ENCODE measurements at places on chromosomes 12 and 14.

DNA sequence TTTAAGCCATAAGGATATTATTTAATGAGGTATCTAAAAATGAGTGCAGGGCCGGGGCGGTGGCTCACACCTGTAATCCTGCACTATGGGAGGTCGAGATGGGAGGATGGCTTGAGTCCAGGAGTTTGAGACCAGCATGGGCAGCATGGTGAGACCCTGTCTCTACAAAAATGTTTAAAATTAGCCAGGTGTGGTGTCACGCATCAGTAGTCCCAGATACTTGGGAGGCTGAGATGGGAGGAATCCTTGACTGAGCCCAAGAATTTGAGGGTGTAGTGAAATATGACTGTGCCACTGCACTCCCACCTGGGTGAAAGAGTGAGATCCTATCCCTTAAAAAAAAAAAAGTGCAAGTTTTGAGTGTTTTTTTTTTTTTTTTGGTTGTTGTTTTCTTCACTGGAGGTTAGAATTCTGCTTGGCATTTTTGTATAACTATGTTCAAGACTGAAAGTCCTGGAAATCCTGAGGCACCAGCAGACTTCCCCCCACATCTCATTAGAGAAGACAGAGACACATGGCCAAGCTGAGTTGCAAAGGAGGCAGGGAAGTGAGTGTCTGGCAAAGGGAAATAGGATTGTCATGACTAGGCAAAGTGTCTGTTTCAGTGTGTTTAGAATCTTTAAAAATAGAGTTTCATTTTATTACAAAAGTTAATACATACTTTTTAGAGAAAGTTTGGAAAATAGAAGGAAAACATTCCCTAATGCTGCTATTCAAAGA is 53.5 kb upstream of the DUSP6 start:
- no peak for DNase-seq

DNA sequence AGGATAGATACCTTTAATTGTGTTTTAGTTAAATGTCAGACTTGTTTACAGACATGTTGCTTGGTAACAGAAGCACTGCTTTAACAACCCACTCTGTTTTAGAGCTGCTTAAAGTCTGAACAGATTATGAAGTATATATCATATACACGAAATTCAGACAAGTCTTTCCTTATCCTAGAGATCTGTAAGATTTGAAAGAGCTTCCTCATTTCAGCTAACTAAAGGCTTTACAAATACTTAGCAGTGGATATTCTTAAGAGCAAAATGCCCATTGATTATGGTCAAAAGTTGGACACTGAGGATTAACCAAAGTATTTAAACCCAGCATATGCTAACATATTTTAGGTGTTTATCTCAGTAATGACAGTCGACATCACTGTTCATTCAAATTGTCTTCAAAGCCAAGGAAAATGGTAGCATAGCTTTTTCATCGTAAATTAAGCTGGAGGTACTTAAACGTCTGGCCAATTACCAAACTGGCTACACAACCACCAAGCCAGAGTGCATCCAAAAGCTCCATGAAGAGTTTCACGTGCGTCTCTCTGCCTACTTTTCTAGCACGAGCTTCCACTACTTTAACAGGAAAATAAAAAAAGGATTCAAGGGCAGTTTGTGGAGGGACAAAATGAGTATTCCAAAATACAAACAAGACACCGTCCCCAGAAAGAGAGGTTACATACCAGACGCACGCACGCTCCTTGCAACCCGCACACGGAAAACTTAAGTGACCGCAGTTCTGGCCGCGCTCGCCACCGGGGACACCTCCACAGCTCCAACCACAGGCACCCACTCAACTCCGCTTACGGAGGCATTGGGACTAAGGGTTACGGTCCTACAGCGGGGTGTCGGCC is 565 bp downstream of the CEP83 start:
- DNase-seq, result no peak

GRCh38 chr12:132275110-132275531 is 54.3 kb downstream of the GALNT9 start:
- no peak for DNase-seq

GRCh38 chr12:71536279-71536938 is 96.8 kb downstream of the LGR5 start:
- DNase-seq, result no peak

- no peak for DNase-seq
Observed at GRCh38 chr12:59980476-59980875, 384.6 kb downstream of the SLC16A7 start.

DNA sequence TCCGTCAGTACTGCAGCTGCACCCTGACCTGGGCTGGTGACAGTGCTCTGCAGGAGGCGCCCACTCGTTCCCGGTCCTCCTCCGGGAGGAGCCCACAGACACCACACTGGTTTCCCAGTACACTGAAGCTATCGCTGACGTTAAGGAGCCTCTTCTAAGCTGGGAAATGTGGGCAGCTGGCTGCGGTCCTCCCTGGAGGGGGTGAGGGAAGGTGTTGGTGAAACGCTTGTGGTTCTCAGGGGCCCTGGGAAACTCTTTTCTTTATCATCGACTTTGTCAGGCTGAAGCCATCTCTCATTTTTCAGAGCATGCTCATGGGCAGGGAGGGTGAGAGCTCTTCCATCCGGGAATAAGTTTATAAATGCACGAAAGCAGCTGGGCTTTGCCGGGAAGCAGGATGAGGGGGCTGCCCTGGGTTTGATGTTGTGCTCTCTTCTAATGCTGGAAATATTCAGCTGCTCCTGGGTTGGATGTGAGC is 176.0 kb downstream of the CHST11 start:
- DNase-seq, result no peak

- DNase-seq, result no peak
Observed at GRCh38 chr14:95609398-95609990, 74.6 kb downstream of the GLRX5 start.

DNA sequence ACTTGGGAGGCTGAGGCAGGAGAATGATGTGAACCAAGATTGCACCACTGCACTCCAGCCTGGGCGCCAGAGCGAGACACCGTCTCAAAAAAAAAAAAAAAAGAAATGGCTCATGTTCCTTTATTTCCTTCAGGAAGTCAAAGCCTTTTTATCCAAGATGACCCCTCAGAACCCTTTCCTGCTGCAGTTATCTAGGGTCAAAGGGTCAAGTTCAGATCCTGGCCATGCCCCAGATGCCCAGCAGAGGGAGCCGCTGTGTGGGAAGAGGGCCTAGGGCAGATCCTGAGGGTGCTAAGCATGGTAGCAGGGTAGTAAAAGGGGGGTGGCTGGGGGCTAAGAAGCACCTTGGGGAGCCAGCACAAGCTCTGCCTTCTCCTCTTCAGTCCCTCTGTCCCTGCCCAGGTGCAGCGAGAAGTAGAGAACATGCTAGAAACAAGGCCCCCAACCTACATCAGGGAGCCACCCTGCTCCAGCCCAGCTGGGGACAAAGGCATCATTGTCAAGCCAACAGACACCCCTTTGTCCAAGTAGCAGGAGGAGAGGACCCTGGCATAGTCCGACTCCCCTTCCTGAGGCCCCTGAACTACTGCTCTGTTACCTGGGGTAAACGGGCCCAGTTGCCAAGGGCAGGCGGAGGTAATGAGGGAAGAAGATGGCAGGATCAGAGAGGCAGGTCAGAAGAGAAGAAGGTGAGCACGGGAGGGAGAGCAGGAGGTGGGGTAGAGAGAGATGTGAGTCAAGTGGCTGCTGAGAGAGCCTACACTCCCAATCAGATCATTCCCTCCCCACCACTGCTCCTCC is 6.5 kb downstream of the NFE2 start:
- DNase-seq, result peak; percentile 37

DNA sequence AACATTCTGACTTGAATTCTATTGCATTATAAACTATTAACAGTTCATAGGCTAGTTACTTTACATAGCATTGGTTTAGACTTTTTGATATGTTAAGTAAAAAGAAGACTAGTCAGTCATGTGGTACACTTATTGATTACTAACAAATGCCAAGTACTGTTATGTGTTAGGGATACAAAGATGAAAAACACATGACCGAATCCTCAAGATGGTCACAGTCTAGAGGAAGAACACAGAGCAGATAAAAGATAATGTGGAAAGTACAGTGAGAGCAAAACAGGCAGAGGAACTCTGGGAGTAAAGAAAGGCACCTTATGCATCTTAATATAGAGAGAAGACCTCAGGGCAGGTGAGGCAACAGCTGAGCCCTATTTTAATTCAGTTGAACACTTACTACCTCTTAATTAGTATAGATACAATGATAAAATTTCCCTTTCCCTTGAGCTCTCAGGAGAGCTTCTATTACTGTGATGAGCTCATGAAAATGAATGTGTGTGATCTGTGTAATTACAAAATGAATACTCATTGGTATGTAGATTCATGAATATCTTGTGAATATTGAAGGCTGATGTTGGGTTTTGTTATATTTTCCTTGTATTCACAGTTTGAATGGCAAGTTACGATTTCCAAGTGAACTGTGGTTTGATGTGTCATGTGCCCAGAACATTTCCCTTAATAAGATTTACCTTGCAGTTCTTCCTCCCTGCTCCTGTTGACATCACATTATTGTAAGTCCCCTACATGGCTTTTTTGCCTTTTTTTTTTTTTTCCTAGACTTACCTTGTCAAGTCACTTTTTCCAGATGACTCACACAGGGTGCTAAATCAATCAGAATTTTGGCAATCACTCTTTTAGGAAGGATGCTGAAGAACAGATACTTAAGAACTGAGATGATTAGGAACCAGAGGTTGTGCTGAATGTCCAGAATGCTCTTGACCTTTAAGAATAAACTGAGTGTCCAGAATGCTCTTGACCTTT is 29.5 kb upstream of the MSRB3 start:
- DNase-seq, result no peak

DNA sequence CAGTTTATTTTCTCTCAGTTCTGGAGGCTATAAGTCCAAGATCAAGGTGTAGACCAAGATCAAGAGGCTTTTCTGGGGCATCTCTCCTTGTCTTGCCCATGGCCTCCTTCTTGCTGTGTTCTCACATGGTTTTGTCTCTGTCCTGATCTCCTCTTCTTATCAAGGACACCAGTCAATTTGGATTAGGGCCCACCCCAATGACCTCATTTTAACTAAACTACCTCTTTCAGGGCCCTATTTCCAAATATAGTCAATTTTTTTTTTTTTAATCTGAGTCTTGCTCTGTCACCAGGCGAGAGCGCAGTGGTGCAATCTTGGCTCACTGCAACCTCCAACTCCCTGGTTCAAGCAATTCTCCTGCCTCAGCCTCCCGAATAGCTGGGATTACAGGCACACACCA is 50.8 kb downstream of the TSHR start:
- no peak for DNase-seq

DNA sequence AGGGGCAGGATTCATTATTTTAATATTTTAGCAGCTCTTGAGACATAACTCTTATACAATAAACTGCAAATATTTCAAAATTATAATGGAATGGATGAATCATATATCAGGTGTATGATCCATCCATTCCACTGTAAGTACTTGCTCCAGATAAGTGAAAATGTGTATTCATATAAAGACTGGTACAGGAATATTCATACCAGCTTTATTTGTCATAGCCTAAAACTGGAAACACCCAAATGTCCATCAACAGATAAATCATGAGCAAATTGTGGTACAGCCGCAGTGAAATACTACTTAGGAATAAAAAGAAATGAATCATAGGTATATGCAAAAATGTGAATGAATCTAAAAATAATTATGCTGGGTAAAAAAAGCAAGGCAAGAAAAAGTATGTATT is 263.6 kb upstream of the SYT10 start:
- DNase-seq, result no peak

DNA sequence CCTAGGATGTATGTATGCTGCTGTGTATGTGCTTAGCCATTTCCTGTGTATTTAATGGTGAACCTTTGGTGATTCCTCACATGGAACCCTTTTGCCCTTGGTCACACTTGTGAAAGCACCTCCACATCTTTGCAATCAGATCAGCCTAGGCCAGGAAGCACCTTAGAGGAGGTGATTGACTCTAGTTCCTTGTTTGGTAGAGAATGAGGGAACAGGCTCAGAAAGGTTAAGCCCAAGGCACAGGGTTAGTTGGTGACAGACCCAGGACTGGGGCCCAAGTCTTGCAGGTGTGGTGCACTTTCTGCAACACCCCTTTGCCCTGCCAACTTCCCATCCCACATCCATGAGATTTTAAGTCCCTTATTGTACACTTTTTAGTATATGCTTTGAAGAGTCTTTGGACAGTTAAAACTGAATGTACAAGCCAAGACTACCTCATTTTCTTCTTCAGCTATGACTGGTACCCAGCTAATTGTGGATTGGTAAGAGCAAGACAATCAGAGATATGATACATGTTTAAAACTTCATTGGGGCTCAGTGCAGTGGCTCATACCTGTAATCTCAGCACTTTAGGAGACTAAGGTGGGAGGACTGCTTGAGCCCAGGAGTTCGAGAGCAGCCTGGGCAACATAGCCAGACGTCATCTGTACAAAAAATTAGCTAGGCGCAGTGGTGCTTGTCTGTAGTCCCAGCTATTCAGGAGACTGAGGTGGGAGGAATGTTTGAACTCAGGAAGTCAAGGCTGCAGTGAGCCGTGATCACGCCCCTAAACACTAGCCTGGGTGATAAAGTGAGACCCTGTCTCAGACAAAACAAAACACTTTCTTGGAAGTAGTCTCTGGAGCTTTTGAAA is 71.1 kb downstream of the RASSF3 start:
- DNase-seq, result no peak

GRCh38 chr14:61965030-61965745 is 203.0 kb downstream of the SNAPC1 start:
- no peak for DNase-seq

GRCh38 chr12:124544311-124544970 is 23.0 kb downstream of the NCOR2 start:
- no peak for DNase-seq

DNA sequence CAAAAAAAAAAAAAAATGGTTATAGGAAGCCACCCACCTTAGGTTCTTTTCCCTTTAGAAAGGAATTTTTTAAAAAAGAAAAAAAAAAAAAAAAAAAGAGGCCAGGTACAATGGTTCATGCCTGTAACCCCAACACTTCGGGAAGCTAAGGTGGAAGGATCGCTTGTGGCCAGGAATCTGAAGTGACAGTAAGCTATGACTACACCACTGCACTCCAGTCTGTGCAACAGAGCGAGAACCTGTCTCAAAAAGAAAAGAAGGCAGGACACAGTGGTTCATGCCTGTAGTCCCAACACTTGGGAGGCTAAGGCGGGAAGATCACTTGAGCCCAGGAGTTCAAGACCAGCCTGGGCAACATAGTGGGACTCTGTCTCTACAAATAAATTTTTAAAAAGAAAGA is 36.0 kb downstream of the SPTLC2 start:
- DNase-seq, result no peak

- no peak for DNase-seq
Observed at GRCh38 chr14:38203929-38204718, 3.6 kb upstream of the SSTR1 start.

DNA sequence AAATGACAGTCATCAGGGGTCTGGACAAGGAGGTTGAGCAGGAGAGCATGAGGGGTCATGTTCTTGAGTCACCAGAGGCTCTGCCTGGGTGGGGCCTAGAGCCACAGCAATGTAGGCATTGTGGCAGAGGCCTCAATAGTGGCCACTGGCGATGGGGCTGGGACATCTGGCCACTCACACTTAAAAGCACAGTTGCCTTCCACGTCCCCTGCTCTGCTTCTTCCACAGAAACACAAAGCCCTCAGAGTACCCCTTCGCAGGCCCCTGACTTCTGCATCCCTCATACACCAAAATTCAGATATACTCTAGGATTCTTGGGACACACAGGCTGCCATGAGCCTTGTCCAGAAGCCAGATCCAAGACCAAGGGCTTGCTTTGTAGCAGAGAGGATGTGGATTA is 2.2 kb downstream of the SLC10A1 start:
- DNase-seq, result no peak

Data from stimulated activated CD8-positive, alpha-beta memory T cell treated with anti-CD3 and anti-CD28 coated beads, Interleukin-4, amount 100 ng/mL, for 24 hours (primary cell).